ENCODE measurements at places on chromosomes 11 and 22.
A peak's percentile ranks its signal among the peaks of the same experiment; 100 is the strongest.

GRCh38 chr11:134942681-134943080, 530.6 kb upstream of the B3GAT1 start:
- no peak for DNase-seq

GRCh38 chr22:17198170-17199002, 20.8 kb downstream of the ADA2 start:
- no peak for DNase-seq

DNA sequence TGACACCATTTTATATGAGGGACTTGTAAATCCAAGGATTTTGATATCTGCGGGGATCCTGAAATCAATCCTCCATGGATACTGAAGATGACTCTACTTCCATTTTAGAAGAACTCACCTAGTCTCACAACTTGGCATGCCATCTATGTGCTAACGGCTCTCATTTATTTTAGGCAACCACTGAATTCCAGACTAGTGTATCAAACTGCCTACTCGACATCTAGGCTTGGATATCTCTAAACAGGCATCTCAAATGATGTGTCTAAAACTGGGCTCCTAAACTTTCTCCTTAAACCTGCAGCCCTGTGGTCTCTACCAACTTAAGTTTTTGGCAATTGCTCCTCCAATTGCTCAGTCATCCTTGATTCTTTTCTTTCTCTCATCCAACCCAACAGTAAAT, 31.2 kb upstream of the CLNS1A start:
- DNase-seq: no peak

DNA sequence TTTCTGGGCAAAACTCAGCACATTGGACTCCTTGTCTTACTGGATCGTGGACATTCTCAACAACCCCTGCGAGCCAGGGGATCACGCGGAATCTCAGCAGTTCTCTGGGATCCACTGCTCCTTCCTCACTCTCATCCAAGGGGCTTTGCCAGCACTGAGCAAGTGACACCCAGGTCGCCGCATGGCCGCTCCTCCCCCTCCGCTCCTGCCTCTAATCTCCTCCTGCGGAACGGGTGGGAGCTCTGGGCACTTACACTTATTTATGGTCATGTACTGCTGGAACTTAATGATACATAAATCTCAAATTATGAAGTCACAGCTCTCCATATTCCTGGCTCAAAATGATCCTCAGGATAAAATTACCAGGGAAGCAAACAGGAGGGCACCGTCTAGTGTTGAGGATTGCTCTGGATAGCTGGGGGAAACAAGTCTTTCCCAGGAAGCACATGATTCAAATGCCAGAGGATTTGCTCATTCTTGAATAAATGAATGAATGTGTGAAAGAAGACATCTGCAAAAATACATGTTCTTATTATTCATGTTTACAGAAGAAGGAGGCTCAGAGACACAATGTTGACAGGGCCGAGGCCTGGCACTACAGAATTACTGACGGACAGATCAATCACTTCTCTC, 1077.3 kb downstream of the TBC1D22A start:
- DNase-seq: no peak

- DNase-seq: no peak
Measured at GRCh38 chr22:39437791-39438704, 18.8 kb upstream of the MGAT3 start.

DNA sequence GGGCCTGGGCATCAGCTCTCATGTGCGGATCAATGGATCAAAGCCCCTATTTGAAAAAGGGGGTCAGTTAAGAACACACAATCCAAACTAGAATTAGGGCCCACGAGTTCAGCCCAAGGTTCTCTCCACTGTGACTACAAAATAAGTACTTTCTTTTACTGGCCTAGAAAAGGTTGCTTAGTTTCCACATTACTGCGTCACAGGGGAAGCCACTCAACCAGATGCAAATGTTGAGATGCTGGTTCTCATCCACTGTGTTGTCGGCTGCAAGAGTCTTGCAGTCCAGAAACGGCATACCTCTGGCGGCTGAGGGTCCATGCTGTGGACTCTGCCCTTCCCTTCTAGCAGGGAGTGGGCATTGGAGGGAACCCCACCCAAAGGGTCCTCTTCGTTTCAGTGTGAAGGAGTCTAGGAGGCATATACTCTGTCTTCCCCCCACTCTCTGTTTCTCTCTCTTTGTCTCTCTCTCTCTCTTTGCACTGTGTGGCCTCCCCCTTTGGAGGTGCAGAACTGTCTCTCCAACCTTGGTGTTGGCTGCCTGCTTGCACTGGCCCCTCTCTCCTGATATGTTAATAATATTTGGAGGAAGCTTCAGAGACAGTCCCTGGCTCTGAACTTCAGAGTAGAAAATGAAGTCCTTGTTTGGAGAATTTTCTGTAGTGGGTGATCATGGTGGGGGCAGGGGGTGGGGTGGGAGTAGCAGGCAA, 99.0 kb upstream of the NNMT start:
- no peak for DNase-seq

DNA sequence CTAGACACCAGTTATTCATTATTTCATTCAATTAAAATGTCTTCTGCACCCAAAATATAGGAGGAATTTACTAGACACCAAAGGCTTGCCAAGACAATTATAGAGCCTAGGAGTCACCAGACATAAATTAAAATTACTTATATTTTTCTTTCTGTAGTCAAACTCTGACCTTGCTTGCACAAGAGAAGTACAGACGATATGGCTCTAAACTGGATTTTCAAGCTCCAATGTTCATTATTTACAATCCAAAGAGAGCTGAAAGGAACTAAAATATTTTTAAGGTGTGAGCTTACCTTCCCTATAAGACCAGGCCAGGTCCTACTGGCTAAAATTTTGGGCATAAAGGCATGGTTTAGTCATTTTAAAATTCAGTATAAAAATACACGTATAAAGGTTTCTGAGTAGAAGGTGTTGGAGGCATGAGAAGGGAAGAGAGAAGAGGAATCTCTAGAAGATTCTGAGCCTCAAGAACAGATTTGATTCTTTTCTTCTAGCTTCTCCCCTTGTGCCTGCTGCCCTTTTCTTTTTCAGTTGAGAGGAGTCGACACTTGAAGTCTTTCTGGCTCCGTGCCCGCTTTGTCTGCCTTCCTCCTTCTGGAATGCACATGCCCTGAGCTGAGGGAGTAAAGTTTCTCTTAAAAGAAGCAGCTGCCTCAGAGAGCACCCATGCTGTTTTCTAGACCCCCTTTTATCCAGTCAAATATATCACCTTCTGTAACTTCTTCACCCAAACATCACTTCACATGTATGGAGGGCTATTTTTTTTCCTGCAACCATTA, 13.5 kb downstream of the C11orf97 start:
- no peak for DNase-seq

DNA sequence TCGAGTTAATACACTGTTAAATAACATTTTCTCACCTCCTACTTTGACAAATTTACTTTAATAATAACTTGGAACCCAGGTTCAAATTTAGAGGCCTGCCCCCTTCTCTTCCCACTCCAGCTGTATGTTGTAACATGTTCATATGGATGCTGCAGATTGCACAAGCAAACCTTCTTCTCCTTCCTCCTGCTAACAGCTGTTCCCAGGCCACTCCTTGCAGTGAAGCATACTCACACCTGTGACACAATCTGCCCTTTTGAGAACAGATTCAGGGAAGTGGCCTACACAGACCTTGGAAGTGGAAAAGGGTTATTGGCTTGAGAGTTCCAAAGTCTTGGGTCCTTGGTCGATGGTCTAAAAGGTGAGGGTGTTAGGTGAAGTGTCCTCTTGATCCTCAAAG, 131.9 kb downstream of the TEAD1 start:
- no peak for DNase-seq

DNA sequence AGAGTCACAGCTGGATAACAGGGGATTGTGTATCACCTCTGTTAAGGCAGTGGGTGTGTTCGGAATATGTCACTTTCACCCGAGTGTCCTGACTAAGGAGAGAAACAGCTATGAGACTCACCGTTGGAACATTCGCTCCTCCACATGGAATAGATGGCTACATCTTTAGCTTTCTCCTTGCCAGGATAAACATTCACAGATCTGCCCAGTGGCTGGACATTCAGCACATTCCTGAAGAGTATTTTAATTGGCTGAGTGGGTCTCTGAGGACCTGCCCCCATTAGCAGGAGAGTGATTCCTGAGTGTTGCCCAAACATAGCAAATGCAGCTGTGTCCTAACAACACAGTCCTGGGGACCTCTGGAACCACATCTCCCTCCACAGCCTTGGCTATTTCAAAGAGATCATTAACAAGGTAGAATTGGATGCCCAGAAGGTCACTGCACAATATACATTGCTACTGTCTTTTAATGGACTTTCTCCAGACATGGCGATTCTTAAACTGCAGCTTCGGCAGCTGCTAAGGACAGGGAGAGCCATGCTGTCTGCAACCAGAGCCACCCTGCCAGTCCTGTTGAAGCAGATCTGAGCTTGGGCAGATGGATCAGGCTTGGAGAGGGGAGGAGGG, 435.0 kb upstream of the CADM1 start:
- DNase-seq: no peak

DNA sequence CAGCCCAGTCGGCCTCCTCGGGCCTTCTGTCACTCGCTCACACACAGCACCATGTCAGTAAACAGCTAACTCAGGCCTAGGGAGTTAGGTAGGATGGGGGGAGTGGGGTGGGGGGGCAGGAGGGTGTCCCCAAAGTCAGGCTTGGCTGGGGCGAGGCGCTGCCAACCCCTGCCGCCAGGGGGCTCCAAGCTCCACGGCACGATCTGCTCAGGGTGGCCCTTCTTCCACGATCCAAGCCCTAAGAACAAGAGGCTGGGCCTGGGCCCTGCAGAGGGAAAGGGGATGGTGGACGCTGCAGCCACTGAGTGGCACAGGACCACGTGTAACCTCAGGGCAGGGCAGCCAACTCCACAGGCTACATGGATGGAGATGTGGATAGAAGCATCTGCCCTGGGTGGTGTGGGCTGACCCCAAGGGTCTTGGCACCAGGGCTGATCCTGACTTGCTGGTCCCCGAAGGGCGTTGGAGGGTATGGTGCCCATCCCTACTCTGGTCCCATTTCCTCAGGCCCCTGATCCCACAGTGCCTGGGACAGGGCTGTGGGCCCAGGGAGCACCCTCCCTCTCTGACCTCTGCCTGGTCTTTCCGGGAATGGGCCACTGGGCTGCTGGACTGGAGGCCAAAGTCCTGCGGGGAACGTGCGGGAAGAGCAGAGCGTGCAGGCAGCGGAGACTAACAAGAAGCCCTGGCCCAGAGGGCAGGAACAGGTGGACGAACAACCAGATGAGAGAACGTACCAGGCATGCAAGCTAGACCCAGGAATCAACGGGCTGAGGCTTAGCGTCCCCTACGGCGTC, 29.1 kb upstream of the TXNRD2 start:
- peak; percentile 66 for DNase-seq

DNA sequence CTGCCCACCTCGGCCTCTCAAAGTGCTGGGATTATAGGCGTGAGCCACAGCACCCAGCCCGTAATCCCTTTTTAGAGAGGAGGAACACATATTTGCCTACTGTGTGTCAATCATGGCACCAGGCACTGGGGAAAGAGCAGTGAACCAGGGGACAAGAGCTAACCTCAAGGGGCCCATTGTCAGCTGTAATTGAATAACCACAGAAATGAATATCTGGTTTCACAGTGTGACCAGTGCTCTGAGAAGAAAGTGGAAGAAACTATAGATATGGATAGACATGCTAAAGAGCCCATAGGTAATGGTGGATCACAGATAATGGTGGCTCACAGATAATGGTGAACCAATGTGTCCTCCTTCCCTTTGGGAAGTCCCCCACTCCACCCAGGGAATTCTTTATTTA, 8.6 kb upstream of the KCTD14 start:
- no peak for DNase-seq

- peak; percentile 41 for DNase-seq
Measured at GRCh38 chr11:119206511-119207414, 624 bp downstream of the CBL start.

DNA sequence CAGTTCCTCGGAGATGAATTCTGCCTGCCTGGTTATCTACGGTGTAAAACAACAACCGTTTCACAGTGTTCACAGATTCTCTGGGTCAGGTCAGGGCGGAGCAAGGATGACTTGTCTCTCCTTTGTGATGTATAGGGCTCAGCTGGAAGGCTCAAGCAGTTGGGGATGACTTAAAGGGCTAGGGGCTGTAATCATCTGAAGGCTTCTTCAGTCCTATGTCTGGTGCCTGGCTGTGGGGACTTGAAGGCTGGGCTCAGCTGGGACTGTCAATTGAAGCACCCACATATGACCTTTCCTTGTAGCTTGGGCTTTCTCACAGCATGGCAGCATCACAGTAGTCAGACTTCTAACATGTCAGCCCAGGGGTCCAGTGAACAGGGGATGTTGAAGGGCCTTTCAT, 29.3 kb downstream of the EIF3F start:
- no peak for DNase-seq

- no peak for DNase-seq
Measured at GRCh38 chr11:16897470-16898061, 116.6 kb downstream of the PLEKHA7 start.

GRCh38 chr11:69511358-69512055, 30.0 kb downstream of the LINC01488 start:
- DNase-seq: no peak

DNA sequence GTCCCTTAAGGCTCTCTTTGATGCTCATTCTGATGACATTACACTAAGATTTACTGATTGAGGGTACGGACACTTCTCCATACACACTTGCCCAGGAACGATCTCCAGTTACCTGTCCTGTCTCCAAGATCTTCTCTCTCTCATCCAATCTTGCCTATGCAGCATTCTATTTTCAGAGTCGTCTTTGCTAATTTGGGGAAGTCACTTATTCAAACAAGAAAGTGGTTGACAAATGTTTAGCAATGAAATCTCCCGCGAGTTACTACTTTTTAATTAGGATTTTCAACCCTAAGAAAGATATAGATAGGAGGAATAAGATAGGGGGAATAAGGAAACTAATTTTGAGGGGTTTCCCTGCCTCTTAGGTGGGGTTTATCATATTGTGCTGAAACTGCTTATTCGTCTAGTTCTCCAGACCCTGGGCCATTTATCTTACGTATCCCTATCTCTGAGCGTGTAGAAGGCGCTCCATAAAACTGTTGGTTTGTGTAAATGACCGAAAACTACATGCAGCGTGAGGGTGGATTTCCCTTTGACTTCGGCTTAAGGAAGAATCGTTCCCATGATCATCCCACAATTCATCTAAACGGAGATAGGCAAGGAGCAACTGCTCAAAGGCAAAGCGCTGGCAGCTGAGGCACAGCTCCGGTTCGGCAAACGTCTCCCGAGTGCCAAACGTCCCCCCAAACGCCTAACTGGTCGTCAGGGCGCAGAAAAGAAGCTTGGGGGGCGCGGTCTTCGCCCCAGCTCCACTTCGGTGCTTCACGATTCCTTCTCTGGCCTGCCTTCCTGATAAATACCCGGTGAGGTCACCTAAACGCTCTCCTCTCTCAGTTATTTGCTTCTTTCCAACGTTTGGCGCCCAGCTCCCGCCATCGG, 804 bp downstream of the APIP start:
- no peak for DNase-seq

- DNase-seq: no peak
Measured at GRCh38 chr11:104089481-104089880, 53.0 kb downstream of the DDI1 start.

DNA sequence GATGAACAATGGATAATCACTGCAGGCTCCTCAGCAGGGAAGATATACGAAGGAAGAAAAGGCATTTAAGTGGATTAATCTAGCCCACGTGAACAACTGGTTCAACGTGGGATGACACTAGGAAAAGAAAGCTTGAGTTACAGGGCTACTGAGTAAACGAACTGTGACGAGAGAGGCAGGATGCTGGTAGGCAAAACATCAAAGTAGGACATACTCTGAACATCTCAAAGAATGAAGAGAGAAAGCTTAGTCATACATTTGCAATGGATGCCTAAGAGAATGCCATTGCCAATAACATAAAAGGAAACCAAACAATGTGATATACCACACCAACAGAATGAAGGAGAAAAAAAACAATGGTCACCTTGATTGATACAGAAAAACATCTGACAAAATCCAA, 12.9 kb downstream of the USP28 start:
- DNase-seq: peak; percentile 20

GRCh38 chr11:1202776-1203504, 19.9 kb upstream of the MUC5B start:
- DNase-seq: peak; percentile 40

Data from CD4-positive, alpha-beta T cell treated with Interleukin-4 for 4 hours (primary cell).